ENCODE measurements at places on chromosomes 1 and 21.

DNA sequence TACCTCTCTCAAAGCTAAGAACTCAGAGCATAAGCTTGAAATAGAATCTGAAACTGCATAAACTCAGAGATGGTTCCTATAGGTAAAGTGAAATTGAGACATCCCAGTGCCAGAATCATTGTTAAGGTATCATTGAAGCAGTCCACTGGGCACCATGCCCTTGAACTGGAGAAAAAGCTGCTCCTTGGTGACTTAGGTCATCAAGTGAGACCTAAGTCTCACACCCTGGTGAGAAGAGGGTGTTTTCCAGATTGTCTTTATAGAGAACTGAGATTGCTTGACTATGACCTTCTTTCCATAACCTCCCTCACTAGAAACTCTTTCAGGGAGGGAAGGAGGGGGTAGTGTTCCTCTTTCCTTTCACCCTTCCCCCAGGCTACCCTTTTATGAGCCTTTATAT lies 9.4 kb upstream of the ATP6V1G3 start:
- DNase-seq: peak; percentile 88

DNA sequence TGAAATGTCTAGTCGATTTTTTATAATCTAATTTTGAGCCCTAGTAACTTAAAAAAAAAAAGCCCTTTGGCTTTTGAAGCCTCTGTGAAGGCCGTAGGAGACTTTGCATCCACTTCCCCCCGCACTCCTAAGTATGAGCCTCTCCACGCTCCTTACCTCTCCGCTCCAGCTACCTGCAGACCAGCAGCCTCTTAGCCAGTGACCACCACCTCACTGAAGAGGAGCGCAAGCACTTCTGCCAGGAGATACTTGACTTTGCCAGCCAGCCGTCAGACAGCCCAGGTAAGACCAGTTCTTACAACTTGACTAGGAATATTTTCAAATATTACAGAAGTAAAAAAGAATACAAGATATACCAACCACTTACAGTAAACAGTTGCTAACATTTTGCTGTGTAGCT lies 27.4 kb upstream of the PWP2 start:
- DNase-seq: no peak

GRCh38 chr1:10152709-10153284 lies 57.6 kb upstream of the KIF1B start:
- DNase-seq: peak; percentile 51

GRCh38 chr1:14869187-14869586 lies 270.7 kb downstream of the KAZN start:
- DNase-seq: no peak

Data from suppressor macrophage treated with lipopolysaccharide for 4 hours (primary cell).